ENCODE measurements at places on chromosomes 5 and 9. TPM values are rescaled to one million over a fixed set of nuclear protein-coding genes. Genes with fewer than 3 reads are reported as not detected.

DNA sequence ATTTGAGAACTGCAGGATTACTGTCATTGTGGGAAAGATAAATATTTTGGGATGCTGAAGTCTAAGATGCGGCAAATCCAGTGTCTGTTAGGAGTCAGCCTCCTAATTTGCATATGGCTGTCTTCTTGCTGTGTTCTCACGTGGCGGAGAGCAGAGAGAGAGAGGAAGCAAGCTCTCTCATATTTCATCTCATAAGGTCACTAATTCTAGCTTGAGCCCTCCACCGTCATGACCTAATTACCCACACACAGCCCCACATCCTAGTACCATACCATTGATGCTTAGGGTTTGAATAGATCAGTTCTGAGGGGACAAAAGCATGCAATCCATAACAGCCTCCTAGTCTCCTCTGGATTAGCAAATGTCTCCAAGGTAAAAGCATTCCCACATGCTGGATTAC, 124.5 kb downstream of the CDH12 start:
- no peak for DNase-seq

DNA sequence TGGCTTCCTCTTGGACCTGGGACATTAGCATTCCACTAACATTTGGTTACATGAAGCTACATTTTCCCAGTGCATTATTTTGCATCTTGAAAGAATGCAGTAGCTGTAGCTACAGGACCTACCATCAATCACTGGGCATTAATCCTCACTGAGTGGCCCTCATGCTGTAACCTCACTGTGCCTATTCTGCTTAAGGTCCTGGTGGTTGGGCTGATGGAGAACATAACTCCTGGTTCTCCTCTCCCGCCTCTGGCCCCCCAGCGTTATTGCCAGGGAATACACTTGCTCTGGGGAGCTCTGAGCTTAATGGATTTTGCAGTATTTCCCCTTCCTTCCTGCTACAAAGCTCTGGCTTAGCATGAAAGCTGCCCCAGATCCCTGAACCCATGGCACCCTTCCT, 111.5 kb upstream of the EQTN start:
- no peak for DNase-seq

DNA sequence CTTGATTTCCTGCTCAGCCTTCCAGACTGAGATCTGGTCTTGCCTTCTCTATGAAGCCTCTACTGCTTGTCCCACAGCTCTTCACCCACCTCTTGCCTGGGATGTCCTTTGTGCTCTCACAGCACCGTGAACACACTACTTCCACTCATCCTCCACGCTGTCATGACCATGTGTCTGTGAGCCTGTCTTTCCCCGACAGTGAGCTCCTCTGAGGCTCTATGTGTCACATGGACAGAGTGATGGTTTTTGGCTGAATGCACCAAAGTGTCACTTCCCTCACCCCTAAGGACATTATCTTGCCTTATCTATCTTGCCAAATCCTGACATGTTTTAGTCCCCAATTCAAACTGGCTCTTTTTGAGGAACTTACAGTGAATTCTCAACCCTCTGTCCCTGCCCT, 11.3 kb downstream of the PHYKPL start:
- DNase-seq: no peak

Gene TAF11L7
- not detected for total RNA-seq

Gene AIF1L
- not detected for total RNA-seq

Gene ERBIN
- 77.9 TPM for total RNA-seq

- DNase-seq: no peak
These were observed 85.8 kb downstream of the RIC1 start for GRCh38 chr9:5714501-5715401.

DNA sequence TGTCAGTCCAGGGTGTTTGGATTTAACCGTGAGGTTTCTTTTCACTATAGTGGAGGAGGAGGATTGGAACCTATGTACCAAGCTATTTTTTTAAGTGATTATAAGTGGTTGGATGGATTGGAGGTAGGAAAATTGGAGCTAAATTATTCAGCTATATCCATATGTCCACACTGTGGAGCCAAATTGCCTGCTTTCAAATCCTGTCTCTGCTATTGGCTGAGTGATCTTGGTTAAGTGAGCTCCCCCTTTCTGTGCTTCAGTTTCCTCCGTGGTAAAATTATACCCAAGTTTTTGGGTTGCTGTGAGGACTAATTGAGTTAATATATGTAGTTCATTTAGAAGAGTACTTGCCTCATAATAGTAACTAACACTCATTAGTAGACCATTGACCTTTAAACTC, 2.5 kb downstream of the CENPP start:
- no peak for DNase-seq

GRCh38 chr9:38437193-38437823, 13.1 kb upstream of the IGFBPL1 start:
- no peak for DNase-seq

GRCh38 chr9:21579247-21579671, 97.1 kb upstream of the IFNE start:
- DNase-seq: no peak

Gene KDM3B
- 85.5 TPM for total RNA-seq

- no peak for DNase-seq
These were observed 232.3 kb downstream of the TLR4 start for GRCh38 chr9:117936185-117937130.

- no peak for DNase-seq
These were observed 6.5 kb upstream of the CCDC192 start for GRCh38 chr5:127696683-127697082.

Gene CBY3
- total RNA-seq: not detected

- DNase-seq: no peak
These were observed 4.2 kb upstream of the IL6ST start for GRCh38 chr5:55998966-55999365.

Gene PLPP7
- total RNA-seq: 0.39 TPM

Gene IL4
- not detected for total RNA-seq

Gene FOXD4L5
- total RNA-seq: 0.75 TPM

Gene ZNF618
- 0.67 TPM for total RNA-seq

DNA sequence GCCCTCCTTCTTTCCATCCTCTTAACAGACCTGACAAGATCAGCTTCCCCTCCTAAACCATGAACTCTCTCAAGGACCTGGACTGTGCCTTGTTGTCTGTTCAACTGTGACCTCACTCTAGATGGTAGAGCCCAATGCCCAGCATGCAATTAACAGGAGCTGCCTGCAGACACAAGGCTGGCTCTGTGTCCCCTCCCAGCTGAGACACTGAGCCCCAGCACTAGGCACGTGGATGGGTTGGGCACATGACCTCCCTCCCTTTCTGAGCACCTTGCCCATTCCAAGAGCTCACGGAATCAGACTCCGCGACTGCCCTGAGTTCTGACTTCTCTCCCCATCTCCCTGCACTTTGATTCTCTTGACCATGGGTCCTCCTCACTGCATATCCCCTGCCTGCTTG, 93.5 kb upstream of the LRRTM2 start:
- no peak for DNase-seq

- DNase-seq: no peak
These were observed 9.0 kb upstream of the LCN1 start for GRCh38 chr9:135512241-135512603.

DNA sequence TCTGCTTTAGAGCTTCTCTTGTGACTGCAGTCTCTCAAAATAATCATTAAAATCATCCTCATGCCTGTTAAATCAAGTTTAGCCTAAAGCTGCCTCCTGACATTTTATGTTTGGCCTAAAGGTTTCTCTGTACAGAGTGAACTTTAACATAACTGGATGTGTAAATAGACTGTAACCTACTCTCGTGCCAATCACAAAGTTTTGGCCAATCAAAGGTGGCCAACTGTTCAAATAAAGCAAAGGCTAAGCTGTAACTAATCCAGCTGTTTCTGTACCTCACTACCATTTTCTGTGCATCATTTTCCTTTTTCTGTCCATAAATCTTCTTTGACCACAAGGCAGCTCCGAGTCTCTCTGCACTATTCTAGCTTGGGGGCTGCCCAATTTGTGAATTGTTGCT, 86.2 kb downstream of the GCNT1 start:
- no peak for DNase-seq

DNA sequence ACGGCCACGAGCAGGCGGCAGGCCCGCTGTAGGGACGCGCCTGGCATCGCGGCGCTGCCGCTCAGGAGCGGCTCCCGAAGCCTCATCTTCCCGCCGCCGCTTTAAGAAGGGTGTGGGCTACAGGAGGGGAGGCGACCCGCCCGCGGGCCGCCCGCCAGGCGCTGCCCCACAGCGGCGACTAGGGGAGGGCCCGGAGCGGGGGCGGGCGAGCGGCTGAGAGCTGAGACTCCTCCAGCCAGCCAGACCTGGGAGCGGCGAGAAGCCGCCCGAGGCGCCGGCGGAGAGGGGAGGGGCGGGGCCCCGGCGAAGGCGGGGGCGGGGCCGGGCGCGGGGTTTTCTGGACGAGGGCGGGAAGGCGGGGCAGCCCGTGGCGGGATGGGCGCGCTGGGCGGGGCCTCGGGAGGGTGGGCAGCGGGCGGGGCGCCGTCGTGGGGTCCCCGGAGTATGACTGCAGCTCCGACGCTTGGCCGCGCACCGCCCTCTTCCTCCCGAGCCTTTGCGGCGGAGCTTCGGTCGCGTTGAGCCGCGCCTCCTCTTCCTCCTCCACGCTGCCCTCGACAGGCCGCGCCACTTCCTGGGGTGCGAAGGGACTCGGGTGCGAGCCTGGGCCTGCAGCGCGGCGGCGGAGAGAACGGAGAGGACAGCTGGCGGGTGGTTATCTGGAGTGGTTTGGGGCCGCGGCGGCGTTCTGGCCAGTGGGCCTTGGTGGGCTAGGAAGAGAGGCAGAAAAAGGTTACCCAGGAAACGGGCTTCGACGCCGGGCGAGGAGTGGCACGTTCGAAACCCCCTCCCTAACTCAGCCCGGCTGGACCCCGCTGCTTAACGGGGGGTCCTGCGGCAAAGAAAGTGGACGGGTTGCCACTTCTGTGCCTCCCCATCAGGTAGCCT, at the start of gene B4GALT1:
TSS of gene B4GALT1 (minus strand) at position 253 of the 888 bp plus-strand sequence. CDS start at position 86, 167 bp downstream.
- peak; percentile 95 for DNase-seq

GRCh38 chr5:92428415-92428814, 1045.3 kb upstream of the ARRDC3 start:
- DNase-seq: no peak

GRCh38 chr9:19154135-19154612, 26.9 kb upstream of the PLIN2 start:
- DNase-seq: no peak

Gene LEAP2
- 3.3 TPM for total RNA-seq
